ENCODE measurements at places on chromosomes 5 and 9. TPM values are rescaled to one million over a fixed set of nuclear protein-coding genes. Genes with fewer than 3 reads are reported as not detected.

GRCh38 chr5:174175716-174176268 lies 130.3 kb downstream of the NSG2 start:
- no peaks in the 10 kb centered on the region for H3K36me3 ChIP-seq
- DNase-seq = no peak
- no peaks in the 10 kb centered on the region for H3K4me1 ChIP-seq
- peak overlapping the region; percentile 17 for H3K4me3 ChIP-seq
- no peak overlapping the region for H3K27ac ChIP-seq
- peaks cover 3% of the 10 kb centered on the region for H3K27me3 ChIP-seq

DNA sequence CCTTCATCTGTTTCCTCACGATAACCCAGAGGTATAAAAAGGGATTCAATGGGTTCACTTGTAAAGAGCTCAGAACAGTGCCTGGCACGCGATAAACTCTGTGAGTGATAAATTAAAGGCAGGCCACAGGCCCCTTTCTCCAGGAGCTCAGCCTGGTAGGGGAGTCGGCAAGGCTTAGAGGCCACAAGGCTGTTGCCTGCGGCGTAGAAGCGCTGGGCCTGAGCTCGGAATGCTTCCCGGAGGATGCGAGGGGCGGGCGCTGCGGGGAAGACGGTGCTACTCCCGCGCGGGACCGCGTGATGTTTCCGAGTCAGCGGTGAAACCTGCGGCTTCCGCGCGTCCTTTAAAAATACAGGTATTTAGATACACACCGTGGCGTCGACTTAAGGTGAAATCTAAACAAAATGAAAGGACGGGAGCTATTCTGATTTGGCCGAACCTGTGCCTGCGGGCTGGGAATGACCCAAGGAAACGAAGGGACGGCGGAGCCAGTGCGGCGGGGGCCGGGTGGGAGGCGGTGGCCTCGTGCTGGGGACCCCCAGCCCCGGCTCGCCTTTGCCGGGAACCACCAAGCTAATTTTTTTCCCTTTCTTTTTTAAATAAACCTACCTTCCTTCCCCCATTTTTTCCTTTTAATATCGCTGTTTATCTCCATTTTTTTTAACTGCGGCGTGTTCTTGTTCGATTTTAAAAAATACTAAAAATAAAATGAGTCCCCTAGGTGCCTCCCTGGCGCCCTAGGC lies 6.2 kb downstream of the NKX2-5 start:
- peaks cover 75% of the 10 kb centered on the region for H3K27me3 ChIP-seq
- DNase-seq = no peak
- peak overlapping the region; percentile 17 for H3K4me3 ChIP-seq
- no peaks in the 10 kb centered on the region for H3K36me3 ChIP-seq
- peaks cover 10% of the 10 kb centered on the region for H3K4me1 ChIP-seq
- H3K27ac ChIP-seq = no peak overlapping the region

GRCh38 chr9:136493567-136493971 lies 10.7 kb upstream of the SEC16A start:
- H3K27ac ChIP-seq = no peak overlapping the region
- DNase-seq = no peak
- no peaks in the 10 kb centered on the region for H3K27me3 ChIP-seq
- H3K4me1 ChIP-seq = no peaks in the 10 kb centered on the region

GRCh38 chr9:92236915-92237314 lies 56.6 kb downstream of the IARS1 start:
- H3K4me3 ChIP-seq = no peak overlapping the region
- no peak for DNase-seq
- peaks cover 36% of the 10 kb centered on the region for H3K36me3 ChIP-seq
- H3K27ac ChIP-seq = no peak overlapping the region

DNA sequence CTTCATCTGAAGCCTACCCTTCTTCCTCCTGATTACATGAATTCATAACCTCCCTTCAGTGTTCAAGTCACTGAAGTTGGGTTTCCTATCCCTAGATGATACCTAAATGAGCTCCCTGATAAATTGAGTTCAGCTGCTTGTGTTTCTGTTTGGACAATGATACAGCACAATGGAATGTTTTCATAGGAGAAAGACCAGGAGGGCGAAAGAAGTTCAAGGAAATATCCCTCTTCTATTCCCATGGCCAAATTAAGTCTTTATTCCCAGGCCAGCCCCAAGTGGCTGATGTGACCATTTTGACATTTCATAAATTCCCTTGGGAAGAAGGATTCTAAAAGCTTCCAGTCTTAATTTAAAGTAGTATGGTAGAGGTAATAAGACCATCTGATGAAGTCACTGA lies 555.8 kb upstream of the CLINT1 start:
- DNase-seq = no peak
- H3K36me3 ChIP-seq = no peaks in the 10 kb centered on the region
- no peak overlapping the region for H3K27ac ChIP-seq
- H3K27me3 ChIP-seq = no peaks in the 10 kb centered on the region

- H3K27me3 ChIP-seq = no peaks in the 10 kb centered on the region
- no peak overlapping the region for H3K4me3 ChIP-seq
- no peaks in the 10 kb centered on the region for H3K4me1 ChIP-seq
- H3K36me3 ChIP-seq = no peaks in the 10 kb centered on the region
- no peak overlapping the region for H3K27ac ChIP-seq
Observed at GRCh38 chr5:110441035-110441434, 285.4 kb downstream of the TMEM232 start.

- H3K4me3 ChIP-seq = no peak overlapping the region
- H3K4me1 ChIP-seq = peaks cover 83% of the 10 kb centered on the region
- peaks cover 13% of the 10 kb centered on the region for H3K36me3 ChIP-seq
- DNase-seq = no peak
Observed at GRCh38 chr9:89528540-89528939, 30.6 kb upstream of the SEMA4D start.

DNA sequence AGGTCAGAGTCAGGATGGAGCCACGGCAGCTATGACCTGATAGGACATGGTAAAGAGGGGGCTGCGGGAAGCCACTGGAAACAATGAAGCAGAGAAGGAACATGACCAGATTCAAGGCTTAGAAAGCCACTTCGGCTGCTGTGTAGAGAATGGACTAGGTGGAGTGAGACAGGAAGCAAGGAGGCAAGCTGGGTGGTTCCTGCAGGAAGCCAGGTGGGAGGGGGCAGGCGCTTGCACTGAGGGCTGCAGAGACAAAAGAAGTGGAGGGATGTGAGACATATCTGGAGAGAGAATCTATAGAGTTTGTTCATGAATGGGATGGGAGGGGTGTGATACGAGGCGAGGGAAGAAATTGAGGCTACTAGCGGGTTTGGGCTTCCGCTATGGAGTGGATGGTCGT lies 19.0 kb upstream of the N4BP3 start:
- H3K27me3 ChIP-seq = peaks cover 6% of the 10 kb centered on the region
- peaks cover 3% of the 10 kb centered on the region for H3K36me3 ChIP-seq
- no peak for DNase-seq
- peak overlapping the region; percentile 12 for H3K4me3 ChIP-seq
- H3K27ac ChIP-seq = no peak overlapping the region

- H3K27ac ChIP-seq = no peak overlapping the region
- H3K27me3 ChIP-seq = no peaks in the 10 kb centered on the region
- H3K36me3 ChIP-seq = no peaks in the 10 kb centered on the region
- peaks cover 7% of the 10 kb centered on the region for H3K4me1 ChIP-seq
- DNase-seq = no peak
Observed at GRCh38 chr5:172795318-172795977, 24.5 kb upstream of the DUSP1 start.

GRCh38 chr5:115384587-115385375 lies 88.3 kb upstream of the CCDC112 start:
- no peak overlapping the region for H3K27ac ChIP-seq
- H3K4me1 ChIP-seq = no peaks in the 10 kb centered on the region
- H3K36me3 ChIP-seq = no peaks in the 10 kb centered on the region
- peaks cover 5% of the 10 kb centered on the region for H3K27me3 ChIP-seq
- no peak overlapping the region for H3K4me3 ChIP-seq

DNA sequence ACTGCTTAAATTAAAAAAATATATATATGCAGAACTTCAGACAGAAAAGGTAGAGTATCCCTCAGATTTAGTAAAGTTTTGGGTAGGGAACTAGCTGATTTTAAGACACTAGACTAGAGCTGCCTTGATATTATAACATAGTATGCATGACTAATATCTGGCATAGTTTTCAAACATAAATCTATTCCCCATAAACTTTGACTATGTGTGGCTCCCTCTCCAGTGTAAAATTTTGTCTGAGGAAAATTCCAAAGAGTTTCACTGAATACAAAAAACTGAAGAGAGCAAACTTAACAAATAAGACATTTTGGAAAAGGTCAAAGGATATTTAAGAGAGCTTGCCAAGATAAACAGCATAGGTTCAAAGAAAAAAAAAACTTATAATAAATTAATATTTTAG lies 66.2 kb upstream of the ZNF462 start:
- H3K4me3 ChIP-seq = no peak overlapping the region
- no peak overlapping the region for H3K27ac ChIP-seq
- H3K36me3 ChIP-seq = no peaks in the 10 kb centered on the region
- no peaks in the 10 kb centered on the region for H3K4me1 ChIP-seq
- H3K27me3 ChIP-seq = no peaks in the 10 kb centered on the region
- no peak for DNase-seq

GRCh38 chr9:93132287-93132927 lies 1.6 kb downstream of the NINJ1 start:
- H3K36me3 ChIP-seq = no peaks in the 10 kb centered on the region
- peaks cover 28% of the 10 kb centered on the region for H3K4me1 ChIP-seq
- peak overlapping the region; percentile 87 for H3K27ac ChIP-seq
- no peak for DNase-seq
- peak overlapping the region; percentile 89 for H3K4me3 ChIP-seq

DNA sequence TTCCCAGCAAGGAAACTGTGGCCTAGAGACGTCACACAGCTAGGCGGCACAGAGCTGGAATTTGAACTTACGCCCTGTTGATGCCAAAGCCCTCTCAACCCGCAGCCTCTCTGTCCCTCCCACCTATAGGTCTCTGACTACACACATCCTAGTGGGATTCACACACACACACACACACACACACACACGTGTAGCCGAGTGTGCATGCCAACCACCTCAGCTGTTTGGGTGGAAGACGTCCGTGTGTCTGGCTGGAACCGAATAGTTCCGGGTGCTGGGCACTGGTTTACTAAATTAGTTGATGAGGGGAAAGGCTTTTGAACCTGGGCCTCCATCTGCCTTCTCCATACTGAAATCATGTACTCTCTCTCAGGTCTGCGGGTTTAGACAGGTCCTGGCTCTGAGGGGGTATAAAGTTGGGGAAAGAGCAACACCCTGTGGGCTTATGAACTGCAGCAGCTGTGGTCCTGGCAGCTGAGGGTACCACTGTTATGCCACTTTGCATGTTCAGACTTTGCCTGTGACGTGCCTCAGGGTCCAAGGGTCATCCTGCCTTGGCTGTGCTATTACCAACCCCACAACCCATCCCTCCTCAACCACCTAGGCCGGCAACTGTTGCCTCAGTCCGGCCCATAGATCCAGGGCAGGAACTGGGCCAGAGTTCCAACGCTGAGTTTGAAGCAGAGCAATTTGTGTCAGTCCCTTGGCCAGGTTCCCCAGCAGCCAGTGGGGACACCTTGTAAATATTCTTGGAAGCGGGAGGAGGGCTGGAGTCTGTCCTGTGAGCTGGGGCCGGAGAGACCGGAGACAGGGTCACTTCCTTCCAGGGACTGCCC lies 50.5 kb downstream of the PSD2 start:
- H3K4me1 ChIP-seq = peaks cover 10% of the 10 kb centered on the region
- peaks cover 34% of the 10 kb centered on the region for H3K27me3 ChIP-seq
- H3K27ac ChIP-seq = no peak overlapping the region

DNA sequence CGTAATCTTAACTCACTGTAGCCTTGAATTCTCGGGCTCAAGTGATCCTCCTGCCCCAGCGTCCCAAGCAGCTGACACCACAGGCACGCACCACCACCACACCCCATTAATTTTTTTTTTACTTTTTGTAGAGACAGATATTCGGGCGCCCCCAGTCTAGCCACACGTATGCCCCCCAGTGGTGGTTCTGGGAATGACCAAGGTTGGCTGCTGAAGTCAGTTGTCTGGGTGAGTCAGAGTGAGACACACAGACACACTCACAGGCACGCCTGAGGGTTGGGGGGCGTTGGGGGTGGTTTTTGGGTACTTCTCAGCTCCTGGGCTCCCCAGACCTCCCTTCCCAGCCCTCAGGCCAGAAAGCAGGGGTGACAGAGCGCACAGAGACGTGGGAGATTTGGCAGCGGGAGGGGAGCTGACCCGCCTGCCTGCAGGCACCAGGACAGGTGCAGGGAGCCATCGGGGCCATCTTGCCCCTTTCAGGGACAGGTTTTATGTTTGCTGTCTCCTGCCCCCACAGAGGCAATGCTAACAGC lies 4.2 kb upstream of the ENTPD8 start:
- no peak overlapping the region for H3K27ac ChIP-seq
- DNase-seq = peak; percentile 87
- peaks cover 25% of the 10 kb centered on the region for H3K27me3 ChIP-seq
- peaks cover 17% of the 10 kb centered on the region for H3K36me3 ChIP-seq

GRCh38 chr9:113930390-113930783 lies 54.3 kb downstream of the ZNF618 start:
- no peak for DNase-seq
- H3K27ac ChIP-seq = no peak overlapping the region
- no peaks in the 10 kb centered on the region for H3K4me1 ChIP-seq
- H3K36me3 ChIP-seq = no peaks in the 10 kb centered on the region

- H3K27me3 ChIP-seq = peaks cover 6% of the 10 kb centered on the region
- no peak overlapping the region for H3K4me3 ChIP-seq
- peaks cover 4% of the 10 kb centered on the region for H3K4me1 ChIP-seq
- no peak overlapping the region for H3K27ac ChIP-seq
Observed at GRCh38 chr5:173970878-173971650, 17.9 kb upstream of the C5orf47 start.

Gene ECM2
- not detected for total RNA-seq

Gene MYOT
- total RNA-seq = not detected

Gene TMEM252
- not detected for total RNA-seq

Gene SLC34A3
- not detected for total RNA-seq

Gene BTNL8
- not detected for total RNA-seq

Gene ZNF483
- total RNA-seq = 7.0 TPM

Gene FEM1C
- total RNA-seq = 15.6 TPM

Gene TSSK1B
- not detected for total RNA-seq

Measured in activated naive CD8-positive, alpha-beta T cell treated with anti-CD3 and anti-CD28 coated beads, Interleukin-2, amount 10 ng/mL, durations not matched to agents 7 days and 5 days (primary cell).